ENCODE measurements at places on chromosomes 3 and 15.

- DNase-seq: no peak
Observed at GRCh38 chr3:46844881-46845312, 18.3 kb downstream of the MYL3 start.

GRCh38 chr3:49199239-49199899, 28.0 kb downstream of the KLHDC8B start:
- DNase-seq: peak; percentile 90

GRCh38 chr3:5296362-5296761, 108.9 kb downstream of the EDEM1 start:
- no peak for DNase-seq

DNA sequence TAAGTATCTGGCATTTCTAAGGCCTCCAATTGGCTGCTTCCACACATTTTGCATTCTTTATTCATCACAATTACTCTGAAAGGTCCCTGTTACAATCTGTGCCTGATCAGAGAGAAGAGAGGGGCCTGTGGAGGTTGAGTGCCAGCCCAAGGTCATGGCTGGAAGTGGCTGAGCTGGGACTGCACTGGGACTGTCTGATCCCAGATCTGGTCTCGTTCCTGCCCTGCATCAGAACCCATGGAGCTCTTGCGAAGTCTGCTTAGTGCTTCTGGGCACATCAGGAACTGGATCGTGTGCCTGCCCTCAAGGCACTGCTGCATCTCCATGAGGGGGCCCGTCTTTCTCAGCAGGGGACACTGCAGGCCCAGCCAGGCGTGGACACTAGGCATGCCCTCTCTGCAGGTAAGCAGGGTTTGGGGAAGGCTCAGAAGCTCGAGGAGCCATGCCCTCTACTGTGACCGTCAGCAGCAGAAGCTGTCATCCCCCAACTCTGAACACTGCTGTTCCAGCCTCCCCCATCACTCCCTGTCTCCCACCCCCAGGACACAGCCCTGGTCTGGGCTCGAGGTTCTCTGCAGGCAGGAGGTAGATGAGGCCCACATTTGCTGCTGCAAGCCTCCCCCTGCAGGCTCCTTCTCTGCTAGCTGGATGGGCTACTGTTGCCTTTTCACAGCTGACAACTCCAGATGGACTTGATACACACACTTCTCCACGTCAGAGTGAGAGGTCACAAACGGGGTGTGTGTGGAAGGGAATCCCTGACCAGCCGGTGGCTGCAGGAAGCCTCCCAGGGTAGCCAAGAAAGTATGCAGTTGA, 96.5 kb upstream of the PRR23E start:
- no peak for DNase-seq

DNA sequence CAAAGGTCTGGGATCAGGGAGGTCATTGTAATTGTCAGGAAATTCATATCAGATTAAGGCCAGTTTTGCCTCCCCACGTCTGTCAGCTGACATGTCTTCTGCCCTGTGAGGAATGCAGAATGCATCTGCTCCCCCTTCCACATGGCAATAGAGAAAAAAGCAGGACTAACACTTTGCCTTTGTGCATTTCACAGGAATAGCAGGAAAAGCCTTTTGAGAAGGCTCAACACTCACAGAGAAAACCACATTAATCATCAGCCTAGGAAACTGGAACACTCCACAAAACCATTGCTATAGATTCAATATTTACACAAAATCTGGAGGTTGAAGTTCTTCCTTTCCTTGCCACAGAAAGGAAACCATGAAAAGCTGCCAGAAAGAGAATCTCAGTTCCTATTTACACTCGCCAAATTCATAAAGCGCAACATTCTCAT, 165.2 kb upstream of the HES1 start:
- no peak for DNase-seq

DNA sequence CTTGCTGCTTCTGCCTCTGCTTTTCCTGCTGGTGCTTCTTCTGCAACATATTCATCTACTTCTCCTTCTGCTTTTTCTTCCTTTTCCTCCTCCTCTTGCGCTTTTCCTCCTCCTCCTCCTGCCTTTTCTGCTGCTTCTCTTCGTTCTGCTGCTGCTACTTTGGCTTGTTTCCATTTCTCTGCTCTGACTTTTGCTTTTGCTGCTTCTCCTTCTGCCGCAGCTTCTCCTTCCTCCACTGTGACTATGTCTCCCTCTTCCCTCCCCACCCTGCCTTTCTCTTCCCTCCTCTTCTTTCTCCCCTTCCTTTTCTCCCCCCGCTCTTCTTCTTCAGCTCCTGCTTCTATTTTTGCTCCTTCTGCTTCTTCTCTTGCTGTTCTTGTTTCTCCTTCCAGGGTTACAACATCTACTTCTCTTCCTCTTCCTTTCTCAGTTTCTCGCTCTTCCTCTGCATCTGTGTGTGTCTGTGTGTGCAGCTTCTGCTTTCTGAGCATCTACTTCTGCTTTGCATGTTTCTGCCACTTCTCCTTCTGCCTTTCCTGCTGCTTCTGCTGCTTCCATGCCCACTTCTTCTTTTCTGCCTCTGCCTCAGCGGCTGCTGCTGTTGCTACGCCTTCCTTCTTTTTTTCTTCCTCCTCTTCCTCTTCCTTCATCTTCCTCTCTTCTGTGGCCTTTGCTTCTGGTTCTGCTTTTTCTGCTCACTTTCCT, 51.4 kb downstream of the FAM43A start:
- no peak for DNase-seq

DNA sequence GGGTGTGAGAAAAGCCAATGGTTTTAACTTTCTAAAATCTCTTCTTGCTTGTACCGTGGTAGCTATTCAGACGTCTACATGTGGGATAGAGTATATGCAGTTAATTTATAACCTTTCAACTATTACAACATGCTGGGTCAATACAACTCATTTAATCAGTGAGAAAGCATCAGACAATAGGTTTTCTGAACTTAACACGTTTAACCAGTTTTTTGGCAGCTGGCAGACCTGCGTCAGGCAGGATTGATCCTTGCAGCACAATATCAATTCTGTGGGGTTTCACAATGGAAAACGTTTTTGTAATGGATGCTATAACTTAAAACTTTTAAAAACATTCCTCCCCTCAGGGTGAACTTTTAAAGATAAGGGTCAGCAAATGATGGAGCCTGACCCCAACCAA, 6.5 kb downstream of the GNB5 start:
- DNase-seq: no peak

DNA sequence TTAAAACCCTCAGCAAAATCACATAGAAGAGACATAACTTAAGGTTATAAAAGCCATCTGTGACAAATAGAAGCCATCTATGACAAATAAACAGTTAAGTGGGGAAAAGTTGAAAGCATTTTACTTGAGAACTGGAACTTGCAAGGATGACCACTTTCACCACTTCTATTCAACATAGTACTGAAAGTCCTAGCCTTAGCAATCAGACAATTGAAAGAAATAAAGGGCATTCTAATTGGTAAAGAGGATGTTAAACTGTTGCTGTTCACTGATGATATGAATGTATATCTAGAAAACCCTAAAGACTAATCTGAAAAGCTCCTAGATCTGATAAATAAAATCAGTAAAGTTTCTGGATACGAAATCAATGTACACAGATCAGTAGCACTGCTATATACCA, 186.9 kb upstream of the SATB1 start:
- DNase-seq: no peak

GRCh38 chr3:56133423-56133822, 334.8 kb downstream of the ERC2 start:
- peak; percentile 78 for DNase-seq

- no peak for DNase-seq
Observed at GRCh38 chr3:196971094-196971698, 2.6 kb upstream of the PIGZ start.

- DNase-seq: peak; percentile 53
Observed at GRCh38 chr15:67776600-67776999, 48.7 kb upstream of the SKOR1 start.

DNA sequence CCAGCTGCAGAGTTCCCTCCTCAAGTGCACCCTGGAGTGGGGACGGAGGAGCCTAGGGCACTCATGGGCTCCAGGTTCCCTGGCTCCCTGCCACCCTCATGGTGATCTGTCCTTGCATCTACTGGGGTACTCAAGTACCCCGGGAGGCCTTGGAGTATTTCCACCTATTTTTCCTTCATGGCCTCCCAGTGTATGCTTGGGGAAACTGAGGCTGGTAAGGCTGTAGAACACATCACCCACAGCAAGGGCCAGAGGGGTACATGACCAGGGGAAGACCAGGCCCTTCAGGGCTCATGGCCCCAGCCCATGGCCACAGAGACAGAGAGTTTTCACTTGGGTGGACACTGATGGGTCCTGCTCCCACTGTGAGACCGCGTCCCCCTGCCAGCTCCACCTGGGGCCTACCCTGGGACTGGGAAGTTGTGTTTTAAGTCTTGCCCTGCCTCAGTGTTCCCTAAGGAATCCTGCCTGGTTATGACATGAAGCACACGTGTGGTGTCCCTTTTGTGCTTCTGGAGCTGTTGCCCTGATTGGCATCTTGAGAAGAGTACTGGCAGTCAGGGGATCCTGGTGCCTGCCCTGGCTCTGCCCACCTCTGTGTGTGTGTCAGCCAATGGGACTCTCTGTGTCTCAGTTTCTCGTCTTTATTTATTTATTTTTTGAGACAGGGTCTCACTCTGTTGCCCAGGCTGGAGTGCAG, 132.8 kb downstream of the TJP1 start:
- DNase-seq: no peak

DNA sequence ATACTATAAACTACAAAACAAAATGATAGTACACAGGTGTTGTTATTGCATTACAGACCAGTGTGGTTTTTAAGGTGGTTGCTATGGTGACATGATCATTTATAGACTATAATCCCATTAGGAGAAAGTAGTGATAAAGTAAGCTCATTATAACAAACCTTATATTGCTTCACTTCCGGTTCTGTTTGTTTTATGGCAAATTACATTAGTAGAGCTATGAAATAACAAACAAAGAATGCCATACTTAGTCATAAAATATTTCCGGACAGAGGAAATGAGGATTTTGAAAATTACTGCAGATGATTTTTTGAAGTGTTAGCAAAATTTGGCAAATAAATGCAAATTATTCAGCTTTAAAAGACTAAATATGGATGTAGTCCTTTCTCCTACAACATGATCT, 640.4 kb upstream of the ARPP21 start:
- peak; percentile 29 for DNase-seq

DNA sequence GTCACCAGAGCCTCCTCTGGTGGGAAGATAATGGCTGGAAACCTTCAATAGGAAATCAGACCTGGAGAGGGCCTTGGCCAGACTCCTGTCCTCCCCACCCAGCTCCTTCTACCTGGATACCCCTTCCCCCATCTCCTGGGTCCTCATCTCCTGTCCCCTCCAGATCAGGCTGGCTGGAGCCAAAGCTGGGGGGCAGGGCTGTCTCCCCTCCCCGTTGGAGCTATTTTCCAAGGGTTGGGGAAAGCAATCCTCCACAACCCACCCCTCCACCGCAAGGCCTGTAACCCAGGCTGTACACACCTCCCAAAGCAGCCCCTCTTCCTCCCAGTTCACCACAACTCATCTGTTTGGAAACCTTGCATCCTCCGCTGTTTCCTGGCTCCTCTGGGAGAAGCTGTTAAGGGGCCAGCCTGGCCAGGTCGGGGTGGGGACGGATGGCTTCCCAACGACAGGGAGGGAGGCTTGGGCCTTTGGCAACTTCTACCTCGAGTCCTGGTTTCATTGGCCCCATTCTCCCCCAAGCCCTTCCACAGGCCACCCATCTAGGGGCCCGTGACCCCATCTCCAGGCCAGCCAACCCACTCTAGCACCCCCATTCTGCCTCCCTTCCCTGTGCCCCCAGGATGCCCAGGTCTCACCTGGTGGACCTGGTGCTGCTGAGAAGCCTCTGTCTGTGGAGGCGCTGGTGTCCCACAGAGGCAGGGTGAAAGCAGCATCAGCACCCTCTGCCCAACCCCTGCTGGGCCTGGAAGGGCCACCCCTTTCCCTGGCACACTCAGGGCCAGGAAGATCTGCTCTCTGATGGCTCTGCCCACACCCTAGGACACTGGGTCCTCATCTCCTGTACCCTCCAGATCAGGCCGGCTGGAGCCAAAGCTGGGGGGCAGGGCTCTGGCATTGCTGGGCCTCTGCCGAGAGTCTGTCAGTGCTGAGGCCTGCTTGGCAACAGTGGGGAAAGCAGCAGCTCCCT, 22.1 kb upstream of the GOLGA6C start:
- DNase-seq: no peak

DNA sequence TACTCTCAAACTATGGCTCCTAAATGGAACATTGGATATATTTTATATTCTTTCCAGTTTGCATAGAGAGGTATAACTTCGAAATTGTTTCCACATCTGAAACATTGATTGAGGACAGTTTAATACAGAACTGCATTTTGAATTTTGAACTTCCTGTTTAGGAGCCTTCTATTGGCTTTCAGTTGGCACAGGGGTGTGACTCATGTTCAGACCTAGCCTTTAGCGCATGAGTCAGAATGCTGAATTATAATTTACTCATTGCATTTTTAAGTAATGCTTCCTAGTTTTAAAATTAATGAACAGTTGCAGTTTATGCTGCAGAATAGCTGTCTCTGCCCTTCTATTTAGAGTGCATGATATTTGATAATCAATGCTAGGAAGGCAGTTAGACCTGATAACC, 751.7 kb downstream of the CADM2 start:
- no peak for DNase-seq

GRCh38 chr3:130748981-130749380, 2.4 kb upstream of the PIK3R4 start:
- DNase-seq: no peak

DNA sequence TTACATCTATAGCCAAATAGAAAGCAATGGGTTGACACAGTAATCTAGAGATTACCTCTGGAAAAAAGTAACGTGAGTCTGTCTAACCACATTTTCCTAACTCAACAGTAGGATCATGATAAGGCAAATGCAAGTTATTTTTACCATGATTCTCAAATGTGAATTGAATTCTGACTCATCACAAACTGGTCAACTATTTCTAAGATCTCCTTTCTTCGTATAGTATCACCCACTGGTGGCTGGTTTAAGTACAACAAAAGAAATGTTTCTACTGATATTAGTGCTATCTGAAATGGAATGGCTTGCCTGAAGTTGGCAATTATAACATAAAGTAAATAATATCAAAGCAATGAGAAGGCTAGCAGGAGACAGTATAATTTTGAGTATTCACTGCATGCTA, 102.2 kb downstream of the ABI3BP start:
- DNase-seq: peak; percentile 74

DNA sequence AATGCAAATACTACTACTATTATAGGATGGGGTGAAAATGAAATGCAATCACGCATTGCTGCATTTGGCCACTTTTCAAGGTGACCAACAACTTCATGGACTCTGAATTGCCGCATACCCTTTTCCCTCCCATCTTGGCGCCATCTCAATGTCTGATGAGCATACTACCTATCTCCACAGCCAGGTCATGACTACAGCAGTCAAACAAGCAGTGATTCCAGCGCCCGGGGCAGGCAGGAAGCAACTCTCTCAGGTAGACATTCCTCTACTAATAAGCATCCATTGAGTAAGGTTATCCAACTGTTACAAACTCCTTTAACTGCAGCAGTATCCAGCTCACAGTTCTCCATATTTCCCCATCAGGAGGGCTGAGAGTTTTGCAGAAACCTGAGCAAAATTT, 155.4 kb downstream of the ADAMTS17 start:
- DNase-seq: no peak

GRCh38 chr3:39479701-39480414, 12.4 kb downstream of the MOBP start:
- no peak for DNase-seq

- peak; percentile 90 for DNase-seq
Observed at GRCh38 chr3:149314807-149315578, 18.4 kb downstream of the TM4SF18 start.

- no peak for DNase-seq
Observed at GRCh38 chr3:142021127-142021526, 128.2 kb downstream of the TFDP2 start.

GRCh38 chr3:173025941-173026340, 115.1 kb downstream of the SPATA16 start:
- no peak for DNase-seq

- no peak for DNase-seq
Observed at GRCh38 chr15:25243800-25244097, 195.1 kb downstream of the UBE3A start.

Data from LHCN-M2 (cell line).